Daoy (cell line): ENCODE measurements at places on chromosomes 6 and 20. TPM values are rescaled to one million over a fixed set of nuclear protein-coding genes. Genes with fewer than 3 reads are reported as not detected.

The SLC26A8 gene
- total RNA-seq = not detected in 2 replicates

The SLC13A3 gene
- total RNA-seq = 0.11 TPM in 1 of 2 replicates, not detected in the other

The SLC22A2 gene
- 0.60 and 1.1 TPM in 2 replicates for total RNA-seq

GRCh38 chr6:134041093-134041492 lies 11.3 kb downstream of the SLC2A12 start:
- peak; percentile 37 for DNase-seq

GRCh38 chr6:56902641-56903464 lies 52.1 kb upstream of the BEND6 start:
- DNase-seq = peak; percentile 27

- no peak for DNase-seq
Measured at GRCh38 chr6:163651915-163652668, 237.6 kb downstream of the QKI start.

DNA sequence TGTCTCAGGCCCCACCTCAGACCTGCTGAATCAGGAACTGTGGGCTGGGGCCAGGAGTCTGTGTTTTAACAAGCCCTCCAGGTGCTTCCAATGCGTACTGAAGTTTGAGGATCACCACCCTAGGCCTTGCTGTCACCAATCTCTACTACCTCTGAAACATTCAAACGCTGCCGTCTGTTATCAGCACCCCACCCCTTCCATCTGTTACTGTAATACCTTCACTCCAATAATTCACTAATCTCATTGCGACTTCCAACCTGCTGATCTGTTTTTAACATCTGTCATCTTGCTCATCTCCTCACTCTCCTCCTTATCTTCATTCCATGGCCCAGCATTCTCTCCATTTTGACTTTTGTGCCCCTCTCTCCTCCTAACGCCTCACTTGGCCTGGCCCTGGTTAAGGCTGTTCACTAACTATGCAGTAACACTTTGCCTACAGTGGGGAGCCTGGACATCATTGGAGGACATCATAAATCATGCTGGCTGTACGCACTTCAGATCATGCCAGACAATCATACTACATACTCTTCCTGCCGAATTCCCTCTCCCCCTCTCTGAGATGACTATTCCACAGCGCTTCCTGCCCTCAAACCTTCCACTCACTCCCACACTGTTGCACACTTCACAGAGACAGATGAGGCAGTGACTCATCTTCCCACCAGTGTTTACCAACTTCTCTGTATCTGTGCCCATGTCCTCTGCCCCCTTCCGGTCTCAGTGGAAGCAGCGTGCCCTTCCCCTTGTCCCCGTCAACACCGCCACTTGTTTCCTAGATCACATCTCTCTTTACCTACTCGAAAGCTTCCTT lies 3.0 kb upstream of the GUCA1B start:
- peak; percentile 69 for DNase-seq

DNA sequence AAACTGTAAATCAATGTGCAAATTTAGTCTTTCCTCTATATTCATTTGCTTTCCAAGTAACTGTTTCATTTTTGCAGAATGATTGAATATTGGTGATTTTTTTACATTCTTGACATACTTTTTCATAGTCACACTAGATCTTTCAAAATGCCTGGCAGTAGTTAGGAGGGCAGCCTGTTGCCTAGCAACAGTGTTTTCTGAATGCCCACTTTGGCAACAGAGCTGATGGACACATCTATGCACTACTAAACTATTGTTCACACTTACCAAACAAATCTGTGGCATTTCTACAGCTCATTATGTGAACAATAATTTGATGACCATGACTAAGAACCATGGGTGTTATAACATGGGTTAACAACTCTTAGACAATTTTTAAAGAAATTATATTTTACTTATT lies 438.0 kb upstream of the IMPG1 start:
- DNase-seq = no peak

GRCh38 chr6:75791881-75792280 lies 42.8 kb downstream of the MYO6 start:
- no peak for DNase-seq
